Activated T-helper 1 cell treated with anti-CD3 and anti-CD28 coated beads, Interleukin-12 subunit alpha, Interleukin-12 subunit beta, Interleukin-2, Interleukin-4 antibody, amounts not matched to agents 30 ng/mL and 10 ng/mL and 1 ng/mL, durations not matched to agents 14 hours and 24 hours and 36 hours (primary cell): ENCODE measurements at places on chromosomes 7 and 10.

- DNase-seq: no peak
Observed at GRCh38 chr7:29156907-29157452, 10.6 kb upstream of the CPVL start.

DNA sequence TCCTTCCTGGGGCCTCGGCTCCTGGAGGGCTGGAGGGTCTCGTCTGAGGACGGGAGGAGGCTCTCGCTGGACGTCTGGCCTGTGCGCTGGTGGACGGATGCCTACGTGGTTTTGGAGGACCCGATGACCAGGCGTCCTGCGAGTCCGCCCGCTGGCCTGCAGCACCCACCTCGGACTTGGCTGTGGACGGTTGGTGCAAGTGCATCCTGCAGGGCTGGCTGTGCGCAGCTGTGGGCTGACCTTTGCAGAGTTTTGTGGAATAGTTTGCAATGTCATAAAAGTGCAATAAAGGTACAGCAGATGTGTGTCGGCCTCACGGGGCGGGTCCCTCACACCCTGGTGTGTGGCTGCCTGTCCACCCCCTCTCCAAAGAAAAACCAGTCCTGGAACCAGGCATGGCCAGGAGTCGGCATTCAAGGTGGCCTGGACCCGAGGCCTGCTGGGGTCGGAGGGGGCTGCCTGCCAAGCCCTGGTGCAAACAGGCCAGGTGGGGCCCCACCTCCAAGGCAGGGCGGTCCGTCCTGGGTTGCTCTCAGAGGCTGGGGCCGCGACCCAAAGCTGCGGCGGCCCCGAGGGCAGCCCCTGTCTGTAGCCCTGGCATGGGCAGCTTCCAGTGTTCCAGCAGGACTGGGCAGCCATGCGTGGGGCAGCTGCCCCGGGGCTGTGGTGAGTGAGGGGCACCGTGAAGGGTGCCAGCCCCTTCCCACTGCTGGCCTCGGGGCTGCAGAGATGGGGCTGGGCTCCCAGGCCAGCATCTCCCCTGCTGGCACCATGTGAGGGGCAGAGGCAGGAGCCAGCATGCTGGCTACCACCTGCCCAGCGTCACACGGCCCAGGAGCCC is 29.3 kb upstream of the FOXL3 start:
- no peak for DNase-seq

- DNase-seq: no peak
Observed at GRCh38 chr7:159130199-159130775, 14.4 kb downstream of the VIPR2 start.

- DNase-seq: no peak
Observed at GRCh38 chr7:57404967-57405421, 45.0 kb upstream of the ZNF716 start.

DNA sequence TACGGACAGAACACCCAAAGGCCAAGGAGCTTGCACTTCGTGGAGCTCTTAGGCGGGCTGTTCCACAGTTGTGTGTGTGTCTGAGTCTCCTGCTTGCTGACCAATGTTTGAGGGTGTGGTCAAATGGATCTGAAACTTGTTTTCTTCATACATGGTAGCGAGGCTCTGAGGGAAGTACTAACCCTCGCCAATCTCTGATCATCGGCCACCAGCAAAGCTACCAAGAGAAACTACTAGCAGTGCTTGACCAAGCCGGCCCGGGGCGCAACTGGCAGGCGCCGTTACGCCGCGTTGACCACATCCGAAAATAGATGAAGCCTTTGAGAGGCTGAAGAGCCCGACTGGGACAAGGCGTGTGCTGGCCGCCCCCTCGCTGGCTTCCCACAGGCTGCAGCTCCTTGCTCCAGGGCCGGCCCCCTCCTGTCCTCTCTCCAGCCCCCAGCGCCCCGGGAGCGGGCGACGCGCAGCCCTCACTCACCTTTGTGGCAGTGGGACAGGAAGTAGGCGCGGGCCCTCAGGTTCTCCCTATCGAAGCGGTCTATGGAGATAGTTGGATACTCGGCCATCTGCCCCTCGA is 384 bp downstream of the DCLRE1C start:
- peak; percentile 9 for DNase-seq

DNA sequence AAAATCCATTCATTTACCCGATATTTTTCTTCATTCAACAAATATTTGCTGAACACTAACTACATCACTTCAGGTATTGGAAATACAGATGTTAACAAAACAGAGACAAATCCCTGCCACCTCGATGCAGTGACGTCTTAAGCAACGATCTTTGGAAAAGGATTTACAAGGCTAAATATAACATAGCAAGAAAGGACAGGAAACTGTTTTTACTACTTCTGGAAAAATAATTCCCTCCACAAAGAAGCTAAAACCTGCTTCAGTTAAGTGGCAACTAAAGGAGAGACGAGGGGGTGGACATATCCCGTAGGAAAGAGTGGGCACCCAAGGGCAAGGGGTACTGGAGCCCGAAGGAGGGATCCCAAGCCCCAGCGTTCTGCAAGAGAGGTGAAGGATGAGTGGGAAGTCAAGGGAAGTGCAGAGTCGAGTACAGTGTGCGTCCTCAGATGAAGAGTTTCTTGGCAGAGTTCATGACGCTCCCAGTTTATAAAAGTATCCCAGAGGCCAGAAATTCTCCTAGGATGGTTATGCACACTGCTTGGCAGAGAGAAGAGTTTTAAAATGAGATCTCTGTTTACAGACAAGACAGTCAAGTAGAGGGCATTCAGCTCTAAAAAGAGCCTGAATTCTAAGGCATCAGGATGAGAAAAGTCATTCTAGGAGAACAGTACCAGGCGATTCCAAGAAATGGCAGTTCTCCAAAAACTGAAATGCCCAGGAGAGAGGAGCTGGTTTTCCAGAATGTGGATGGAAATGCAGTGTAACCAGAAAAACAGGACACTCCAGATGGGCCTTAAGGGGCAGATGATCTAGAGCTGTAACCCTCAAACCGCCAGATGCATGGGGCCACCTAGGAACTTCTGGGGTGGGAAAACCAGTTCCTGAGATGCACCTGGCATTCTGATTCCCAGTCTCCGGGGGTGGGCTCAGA is 97.3 kb downstream of the GRB10 start:
- DNase-seq: no peak
